ENCODE measurements at places on chromosomes 5 and 9.
A peak's percentile ranks its signal among the peaks of the same experiment; 100 is the strongest.

DNA sequence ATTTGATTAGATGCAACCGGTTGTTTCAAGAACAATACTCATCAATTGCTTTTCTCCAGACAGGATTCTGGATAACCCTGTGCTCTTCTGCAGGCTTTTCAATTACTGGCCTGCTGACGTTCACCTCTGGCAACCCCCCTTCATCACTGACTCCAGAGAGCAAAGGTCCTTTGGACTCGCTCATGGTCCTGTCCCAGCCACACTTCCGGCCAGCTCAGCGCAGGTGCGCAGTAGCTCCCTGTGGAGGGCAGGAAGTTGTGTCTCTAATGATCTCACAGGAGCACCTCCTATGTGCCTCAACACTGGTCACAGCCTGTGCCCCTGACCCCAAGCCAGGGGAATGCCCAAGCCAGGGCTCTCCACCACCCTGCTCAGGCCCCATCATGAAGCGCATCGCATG lies 44.0 kb downstream of the OLFM1 start:
- no peak for DNase-seq

GRCh38 chr9:25078202-25078601 lies 532.5 kb upstream of the IZUMO3 start:
- no peak for DNase-seq

- no peak for DNase-seq
Measured at GRCh38 chr9:8011974-8012373, 212.4 kb upstream of the DMAC1 start.

DNA sequence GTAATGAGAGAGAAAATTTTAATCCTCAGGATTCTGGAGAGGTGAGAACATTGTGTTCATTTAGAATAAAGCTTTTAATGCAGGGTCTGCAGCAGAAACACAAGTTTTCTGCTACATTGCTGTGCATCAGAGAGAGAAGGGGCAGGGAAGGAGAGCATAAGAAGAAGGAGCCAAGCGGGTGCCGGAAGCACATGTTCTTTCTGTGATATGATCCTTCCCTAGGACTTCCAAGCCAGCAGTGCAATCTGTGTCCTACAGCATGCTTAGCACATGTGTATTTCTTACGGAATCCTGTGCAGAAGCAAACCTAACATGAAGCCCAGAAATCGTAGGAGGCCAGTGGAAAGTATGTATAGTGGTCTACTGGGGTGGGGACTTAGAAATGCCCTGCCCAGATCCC lies 458.3 kb upstream of the BRINP1 start:
- DNase-seq = no peak

DNA sequence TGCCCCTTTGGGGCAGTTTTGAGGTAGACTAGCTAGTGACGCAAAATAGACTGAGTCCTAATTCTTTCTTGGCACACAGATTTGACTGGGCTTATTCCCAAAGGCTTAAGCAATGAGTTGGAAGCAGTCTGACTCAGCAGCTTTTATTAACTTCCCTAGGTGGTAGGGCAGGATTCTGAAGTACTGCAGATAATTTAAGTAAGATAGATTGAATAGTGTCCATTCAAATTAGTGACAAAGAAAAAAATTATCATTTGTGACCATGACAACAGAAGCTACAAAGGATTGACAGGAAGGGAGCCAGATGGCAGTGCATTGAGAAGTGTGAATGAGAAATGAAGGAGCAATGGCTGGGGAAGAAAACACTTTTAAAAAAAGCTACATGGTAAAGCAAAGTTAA lies 649.4 kb downstream of the CDH9 start:
- no peak for DNase-seq

DNA sequence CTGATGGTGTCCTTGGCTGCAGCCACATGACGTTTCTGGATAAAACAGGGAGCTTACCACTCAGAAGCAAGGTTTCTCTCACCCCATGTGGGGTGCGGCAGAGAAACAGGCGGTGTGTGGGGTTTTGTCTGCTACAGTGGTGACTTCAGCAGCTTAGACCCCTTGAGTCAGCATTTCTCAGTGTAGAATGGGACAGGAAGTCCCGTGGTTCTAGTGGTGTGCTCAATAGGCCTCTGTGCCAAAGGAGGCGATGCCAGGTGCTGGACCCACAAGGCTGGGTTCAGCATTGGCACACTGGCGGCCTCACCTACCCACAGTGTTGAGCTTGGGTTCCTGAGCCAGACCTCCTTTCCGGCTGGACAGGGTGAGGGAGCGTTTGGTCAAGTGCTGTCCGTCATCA lies 125.2 kb upstream of the SMIM23 start:
- no peak for DNase-seq

- no peak for DNase-seq
Measured at GRCh38 chr5:158957196-158957595, 142.5 kb downstream of the EBF1 start.

DNA sequence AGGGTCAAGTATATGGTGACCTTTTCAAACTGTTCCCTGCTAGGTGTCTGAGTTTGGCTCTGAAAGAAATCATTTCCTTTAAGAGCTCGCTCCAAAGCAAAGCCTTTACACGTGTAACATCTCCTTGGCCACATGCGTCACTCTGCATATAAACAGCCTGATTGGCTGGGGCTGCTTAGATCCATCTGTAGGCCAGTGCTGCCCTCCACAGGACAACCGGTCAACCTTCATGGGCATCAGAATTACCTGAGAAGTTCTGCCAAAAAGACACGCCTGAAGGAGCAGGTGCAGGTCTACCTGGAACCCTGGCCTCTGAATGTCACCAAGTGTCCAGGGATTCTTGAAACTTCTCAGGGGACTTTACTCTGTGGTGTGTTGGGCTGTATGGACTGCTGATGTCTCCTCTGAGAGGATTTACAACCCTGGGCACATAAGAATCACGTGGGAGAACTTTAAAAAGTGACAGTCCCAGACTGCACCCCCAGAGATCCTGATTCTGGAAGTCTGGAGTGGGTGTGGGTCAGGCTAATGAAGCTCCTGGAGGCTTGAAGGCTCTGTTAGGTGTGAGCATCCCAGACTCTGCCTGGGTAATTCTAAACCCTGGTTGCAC lies 497.6 kb downstream of the GADD45G start:
- peak; percentile 79 for DNase-seq
